ENCODE measurements at places on chromosomes 13 and 19.

GRCh38 chr13:25762281-25762680, 289.5 kb downstream of the SHISA2 start:
- no peak for DNase-seq

- DNase-seq: no peak
Observed at GRCh38 chr13:110289661-110290060, 17.3 kb downstream of the COL4A1 start.

DNA sequence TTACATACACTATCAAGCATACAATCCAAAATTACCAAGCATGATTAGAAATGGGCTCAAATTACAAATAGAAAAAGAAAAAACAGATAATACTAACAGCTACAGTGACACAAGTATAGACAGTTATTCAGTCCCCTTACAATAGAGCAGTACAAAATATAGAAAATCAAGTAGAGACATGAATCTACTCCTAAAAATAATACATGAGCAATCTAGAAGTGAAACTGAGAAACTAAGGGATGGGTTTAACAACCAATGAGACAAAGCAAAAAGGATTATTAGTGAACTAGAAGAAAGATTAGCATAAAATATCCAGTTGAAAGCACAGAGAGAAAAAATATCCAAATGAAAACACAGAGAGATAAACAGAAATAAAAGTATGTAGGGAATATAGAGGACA, 426.7 kb downstream of the TBC1D4 start:
- DNase-seq: no peak

- no peak for DNase-seq
Observed at GRCh38 chr19:11704626-11705025, 34.1 kb downstream of the ZNF823 start.
